ENCODE measurements at places on chromosomes 12 and 14.

DNA sequence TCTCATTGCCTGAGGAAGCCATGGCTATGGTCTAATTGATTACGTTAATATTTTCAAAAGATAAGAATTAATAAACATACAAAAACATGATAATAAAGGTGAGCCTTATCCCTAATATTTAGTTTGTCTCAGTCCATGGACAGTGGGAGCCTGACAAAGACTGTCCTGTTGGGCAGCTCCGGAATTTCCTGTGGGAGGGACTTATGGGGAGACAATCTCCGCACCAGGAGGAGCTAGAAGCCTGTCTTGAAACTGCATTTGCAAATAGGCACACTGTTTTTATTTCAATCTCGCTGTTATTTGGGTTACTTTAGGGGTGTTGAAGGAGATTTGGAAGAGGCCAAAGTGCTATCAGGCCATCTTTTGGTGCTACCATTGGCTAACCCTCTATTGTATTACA is 50.8 kb upstream of the ZDHHC17 start:
- no peak for DNase-seq
- H3K4me3 ChIP-seq, result no peak overlapping the region
- H3K27me3 ChIP-seq, result no peaks in the 10 kb centered on the region

DNA sequence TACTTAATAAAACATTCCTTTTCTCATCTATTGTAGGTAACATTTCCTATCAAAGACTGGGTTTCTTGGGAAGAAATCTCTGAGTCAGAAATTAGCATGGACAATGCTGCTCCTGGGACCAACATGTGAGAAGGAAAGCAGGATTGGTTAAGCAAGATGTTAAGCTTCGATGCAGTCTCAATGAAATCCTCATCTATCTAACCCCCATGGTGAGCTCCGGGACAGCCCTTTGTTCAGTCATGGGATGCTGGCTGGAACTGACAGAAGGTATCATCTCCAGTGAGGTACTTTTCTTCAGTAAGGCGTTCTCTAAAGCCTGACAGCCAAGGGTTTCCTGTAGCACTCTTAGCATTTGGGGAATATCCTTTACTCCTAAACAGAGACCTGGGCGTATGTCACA is 82.8 kb upstream of the SINHCAF start:
- no peak overlapping the region for H3K4me3 ChIP-seq
- H3K36me3 ChIP-seq, result peaks cover 9% of the 10 kb centered on the region
- H3K4me1 ChIP-seq, result peaks cover 10% of the 10 kb centered on the region
- no peaks in the 10 kb centered on the region for H3K27me3 ChIP-seq
- no peak overlapping the region for H3K27ac ChIP-seq

- no peak for DNase-seq
- H3K27me3 ChIP-seq, result peaks cover 41% of the 10 kb centered on the region
- H3K27ac ChIP-seq, result no peak overlapping the region
- no peaks in the 10 kb centered on the region for H3K36me3 ChIP-seq
- H3K4me3 ChIP-seq, result no peak overlapping the region
- H3K4me1 ChIP-seq, result no peaks in the 10 kb centered on the region
Measured at GRCh38 chr12:52600071-52600470, 1.2 kb downstream of the KRT72 start.

GRCh38 chr12:92595663-92596062 is 107.1 kb upstream of the PLEKHG7 start:
- H3K36me3 ChIP-seq, result peaks cover 17% of the 10 kb centered on the region
- H3K27me3 ChIP-seq, result no peaks in the 10 kb centered on the region
- H3K27ac ChIP-seq, result peak overlapping the region; percentile 77
- H3K4me1 ChIP-seq, result peaks cover 43% of the 10 kb centered on the region
- no peak for DNase-seq

DNA sequence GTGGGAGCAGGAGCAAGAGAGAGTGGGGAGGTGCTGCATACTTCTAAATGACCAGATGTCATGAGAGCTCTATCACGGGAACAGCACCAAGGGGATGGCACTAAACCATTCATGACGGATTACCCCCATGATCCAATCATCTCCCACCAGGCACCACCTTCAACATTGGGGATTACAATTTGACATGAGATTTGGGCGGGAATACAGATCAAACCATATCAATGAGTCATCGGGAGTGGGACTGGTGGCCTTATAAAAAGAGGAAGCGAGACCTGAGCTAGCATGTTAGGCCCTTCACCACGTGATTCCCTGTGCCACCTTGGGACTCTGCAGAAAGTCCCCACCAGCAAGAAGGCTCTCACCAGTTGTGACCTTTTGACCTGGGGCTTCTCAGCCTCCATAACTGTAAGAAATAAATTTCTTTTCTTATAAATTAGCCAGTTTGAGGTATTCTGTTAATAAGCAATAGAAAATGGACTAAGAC is 28.7 kb downstream of the COX8C start:
- peaks cover 42% of the 10 kb centered on the region for H3K4me1 ChIP-seq
- no peaks in the 10 kb centered on the region for H3K27me3 ChIP-seq
- peaks cover 5% of the 10 kb centered on the region for H3K36me3 ChIP-seq

DNA sequence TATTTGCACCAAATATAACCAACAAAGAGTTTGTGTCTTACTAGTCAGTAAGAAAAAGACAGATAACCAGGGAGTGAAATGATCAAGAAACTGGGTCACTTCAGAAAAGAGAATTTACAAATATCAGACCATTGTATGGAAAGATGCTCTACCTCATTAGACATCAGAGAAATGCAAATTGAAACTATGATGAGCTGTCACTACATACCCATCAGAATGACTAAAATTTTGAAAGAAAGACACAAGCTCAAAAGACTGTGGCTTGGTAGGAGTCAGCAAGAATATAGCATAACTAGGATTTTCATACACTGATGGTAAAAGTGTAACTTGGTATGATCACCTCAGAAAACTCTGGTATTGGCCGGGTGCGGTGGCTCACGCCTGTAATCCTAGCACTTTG is 247.2 kb downstream of the BMP4 start:
- DNase-seq, result no peak
- no peak overlapping the region for H3K27ac ChIP-seq
- H3K4me3 ChIP-seq, result no peak overlapping the region
- H3K36me3 ChIP-seq, result no peaks in the 10 kb centered on the region

- no peak overlapping the region for H3K27ac ChIP-seq
- DNase-seq, result no peak
- H3K4me3 ChIP-seq, result no peak overlapping the region
- H3K27me3 ChIP-seq, result peaks cover 25% of the 10 kb centered on the region
- no peaks in the 10 kb centered on the region for H3K4me1 ChIP-seq
Measured at GRCh38 chr12:108332791-108333382, 6.2 kb downstream of the CMKLR1 start.

- H3K4me3 ChIP-seq, result peak overlapping the region; percentile 77
- H3K27me3 ChIP-seq, result no peaks in the 10 kb centered on the region
- DNase-seq, result peak; percentile 12
- no peak overlapping the region for H3K27ac ChIP-seq
- peaks cover 8% of the 10 kb centered on the region for H3K4me1 ChIP-seq
- H3K36me3 ChIP-seq, result no peaks in the 10 kb centered on the region
Measured at GRCh38 chr12:104790296-104791125, 167.6 kb downstream of the SLC41A2 start.

DNA sequence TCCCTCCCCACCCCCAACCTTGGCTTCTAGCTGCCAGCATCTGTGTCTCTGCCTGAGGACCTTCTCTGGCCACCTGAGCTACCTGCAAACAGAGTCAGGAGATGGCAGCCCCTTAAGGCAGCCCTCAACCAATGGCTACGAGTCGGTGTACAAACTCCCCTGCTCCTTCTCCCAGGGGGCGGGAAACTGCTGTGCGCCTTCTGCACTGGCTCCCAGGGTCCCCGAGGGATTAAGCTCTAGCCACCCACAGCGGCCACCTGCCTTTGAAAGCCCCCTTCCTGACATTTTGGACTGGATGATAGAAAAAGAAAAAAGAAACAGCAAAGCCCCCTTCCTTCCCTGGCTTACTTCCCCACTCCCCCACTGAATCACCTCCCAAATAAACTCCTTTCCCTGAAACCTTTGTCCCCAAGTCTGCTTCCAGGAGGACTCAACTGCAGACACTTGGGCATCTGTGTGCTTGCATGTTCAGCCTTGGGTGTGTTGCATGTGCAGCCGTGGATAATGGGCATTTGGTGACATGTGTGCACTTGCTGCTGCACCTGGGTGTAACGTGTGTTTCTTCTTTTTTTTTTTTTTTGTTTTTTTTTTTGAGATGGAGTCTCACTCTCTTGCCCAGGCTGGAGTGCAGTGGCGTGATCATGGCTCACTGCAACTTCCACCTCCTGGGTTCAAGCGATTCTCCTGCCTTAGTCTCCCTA is 6.0 kb downstream of the SDS start:
- peak overlapping the region; percentile 47 for H3K27ac ChIP-seq
- no peak for DNase-seq
- peaks cover 5% of the 10 kb centered on the region for H3K4me1 ChIP-seq

GRCh38 chr12:38161123-38162000 is 155.2 kb upstream of the ALG10B start:
- H3K27ac ChIP-seq, result no peak overlapping the region
- DNase-seq, result no peak

- H3K4me1 ChIP-seq, result no peaks in the 10 kb centered on the region
- no peak overlapping the region for H3K4me3 ChIP-seq
- no peaks in the 10 kb centered on the region for H3K36me3 ChIP-seq
- DNase-seq, result no peak
- no peaks in the 10 kb centered on the region for H3K27me3 ChIP-seq
Measured at GRCh38 chr12:130068741-130069140, 93.5 kb upstream of the FZD10 start.

- no peak for DNase-seq
- no peak overlapping the region for H3K4me3 ChIP-seq
- no peaks in the 10 kb centered on the region for H3K27me3 ChIP-seq
- H3K36me3 ChIP-seq, result no peaks in the 10 kb centered on the region
Measured at GRCh38 chr14:26897196-26897595, 299.4 kb upstream of the NOVA1 start.

DNA sequence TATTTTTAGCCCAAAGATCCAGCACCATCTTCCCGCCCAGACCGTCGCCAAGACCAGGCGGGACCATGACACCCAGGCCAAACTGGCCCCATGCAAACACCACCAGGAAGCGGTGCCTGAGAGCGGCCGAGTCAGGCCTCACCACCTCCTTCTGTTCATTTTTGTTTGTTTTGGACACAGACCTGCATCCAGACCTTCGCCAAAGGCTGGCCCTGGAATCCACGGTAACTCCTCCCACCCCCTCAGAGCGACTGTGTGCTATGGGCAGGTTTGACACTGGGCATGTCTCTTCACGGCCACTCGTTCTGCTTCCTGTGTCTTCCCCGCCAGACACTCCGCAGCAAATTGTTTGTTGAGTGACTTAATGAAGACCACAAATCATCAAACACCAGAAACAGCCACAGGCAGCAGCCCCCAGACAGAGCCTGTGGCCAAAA is 47.1 kb downstream of the NCOR2 start:
- DNase-seq, result no peak
- no peaks in the 10 kb centered on the region for H3K27me3 ChIP-seq
- H3K36me3 ChIP-seq, result peaks cover 63% of the 10 kb centered on the region
- peak overlapping the region; percentile 47 for H3K27ac ChIP-seq
- no peak overlapping the region for H3K4me3 ChIP-seq
- H3K4me1 ChIP-seq, result peaks cover 83% of the 10 kb centered on the region

- H3K27me3 ChIP-seq, result no peaks in the 10 kb centered on the region
- no peaks in the 10 kb centered on the region for H3K4me1 ChIP-seq
- H3K4me3 ChIP-seq, result no peak overlapping the region
- H3K36me3 ChIP-seq, result no peaks in the 10 kb centered on the region
- no peak overlapping the region for H3K27ac ChIP-seq
Measured at GRCh38 chr14:42862114-42862513, 1255.4 kb downstream of the LRFN5 start.

DNA sequence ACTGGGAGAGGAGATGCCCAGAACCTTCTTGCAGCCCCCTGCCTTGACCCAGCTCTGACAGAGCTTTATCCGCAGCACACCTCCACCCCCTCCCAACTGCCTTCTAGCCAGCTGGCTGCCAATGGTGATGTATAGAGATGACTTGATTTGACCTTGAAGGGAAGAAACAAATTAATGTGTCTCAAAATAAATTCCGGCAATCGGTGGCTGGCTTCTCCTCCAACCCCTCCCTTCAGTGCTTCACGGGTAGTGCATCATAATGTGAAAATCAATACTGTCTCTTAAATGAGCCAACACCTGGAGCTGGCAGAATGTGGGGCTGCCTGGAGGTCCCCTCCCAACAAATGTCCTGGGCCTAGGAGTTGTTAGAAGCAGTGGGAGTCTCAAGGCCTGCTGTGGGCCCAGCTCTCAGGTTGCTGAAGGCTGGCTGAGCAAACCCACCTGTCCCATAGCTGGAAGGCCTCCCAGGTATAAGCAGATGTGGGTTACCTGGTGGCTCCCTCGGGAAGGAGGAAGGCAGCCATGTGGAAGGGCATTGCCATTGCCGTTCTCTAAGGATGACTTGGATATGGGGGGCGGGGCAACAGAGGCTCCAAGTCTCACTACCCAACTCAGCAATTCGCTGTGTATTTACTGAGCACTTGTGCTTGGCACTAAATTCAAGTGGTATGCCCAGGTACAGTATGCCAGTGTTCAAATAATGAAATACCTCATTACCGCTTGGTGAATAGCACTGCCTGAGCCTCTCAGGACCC is 23.2 kb downstream of the HSPB8 start:
- H3K4me1 ChIP-seq, result no peaks in the 10 kb centered on the region
- no peak overlapping the region for H3K27ac ChIP-seq
- no peaks in the 10 kb centered on the region for H3K36me3 ChIP-seq
- no peak for DNase-seq
- H3K4me3 ChIP-seq, result no peak overlapping the region

DNA sequence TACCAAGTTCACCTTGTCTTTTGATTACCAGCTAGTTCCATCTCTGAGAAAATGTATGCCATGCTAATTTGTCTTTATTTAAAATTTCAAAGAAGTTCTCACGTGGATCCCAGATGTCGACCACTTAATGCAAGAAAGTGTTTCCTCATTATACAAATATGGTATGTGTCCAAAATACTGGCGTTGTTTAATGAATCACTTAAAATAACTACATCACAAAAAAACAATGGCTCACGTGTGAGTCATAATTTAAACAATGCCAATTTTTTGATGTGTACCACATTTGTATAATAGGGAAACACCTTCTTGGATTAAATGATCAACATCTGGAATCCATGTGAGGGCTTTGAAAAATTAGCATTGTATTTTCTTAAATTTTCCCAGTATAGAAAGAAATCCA is 40.8 kb downstream of the DBX2 start:
- H3K4me1 ChIP-seq, result no peaks in the 10 kb centered on the region
- H3K36me3 ChIP-seq, result no peaks in the 10 kb centered on the region
- H3K27ac ChIP-seq, result no peak overlapping the region
- no peak overlapping the region for H3K4me3 ChIP-seq

DNA sequence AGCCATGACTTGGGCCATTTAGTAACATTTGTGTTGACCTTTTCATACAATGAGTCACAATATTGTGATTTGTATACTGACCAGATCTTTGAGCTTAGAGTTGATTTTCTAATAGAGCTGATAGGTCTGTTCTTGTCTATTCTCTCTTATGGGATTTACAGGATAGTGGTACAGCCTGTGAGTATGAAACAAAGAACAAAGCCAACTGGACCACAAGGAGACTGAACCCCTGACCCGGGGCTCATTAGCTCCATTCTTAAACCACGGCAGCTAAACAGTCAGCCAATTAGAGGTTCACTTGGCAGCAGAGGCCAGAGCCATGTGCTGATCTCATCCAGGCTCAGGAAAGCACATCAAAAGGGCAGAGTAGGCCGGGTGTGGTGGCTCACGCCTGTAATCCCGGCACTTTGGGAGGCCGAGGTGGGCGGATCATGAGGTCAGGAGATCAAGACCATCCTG is 59.1 kb upstream of the GNPNAT1 start:
- no peak for DNase-seq
- H3K36me3 ChIP-seq, result no peaks in the 10 kb centered on the region
- H3K4me3 ChIP-seq, result no peak overlapping the region
- H3K27me3 ChIP-seq, result peaks cover 5% of the 10 kb centered on the region
- no peak overlapping the region for H3K27ac ChIP-seq

- H3K36me3 ChIP-seq, result peaks cover 8% of the 10 kb centered on the region
- no peak overlapping the region for H3K27ac ChIP-seq
- no peaks in the 10 kb centered on the region for H3K27me3 ChIP-seq
Measured at GRCh38 chr14:75440733-75441477, 13.1 kb downstream of the JDP2 start.
